Stimulated activated CD4-positive, alpha-beta T cell treated with anti-CD3 and anti-CD28 coated beads, Interleukin-12 subunit alpha, Interleukin-12 subunit beta, amount 100 ng/mL, for 48 hours (primary cell): ENCODE measurements at places on chromosomes 2 and 18.

DNA sequence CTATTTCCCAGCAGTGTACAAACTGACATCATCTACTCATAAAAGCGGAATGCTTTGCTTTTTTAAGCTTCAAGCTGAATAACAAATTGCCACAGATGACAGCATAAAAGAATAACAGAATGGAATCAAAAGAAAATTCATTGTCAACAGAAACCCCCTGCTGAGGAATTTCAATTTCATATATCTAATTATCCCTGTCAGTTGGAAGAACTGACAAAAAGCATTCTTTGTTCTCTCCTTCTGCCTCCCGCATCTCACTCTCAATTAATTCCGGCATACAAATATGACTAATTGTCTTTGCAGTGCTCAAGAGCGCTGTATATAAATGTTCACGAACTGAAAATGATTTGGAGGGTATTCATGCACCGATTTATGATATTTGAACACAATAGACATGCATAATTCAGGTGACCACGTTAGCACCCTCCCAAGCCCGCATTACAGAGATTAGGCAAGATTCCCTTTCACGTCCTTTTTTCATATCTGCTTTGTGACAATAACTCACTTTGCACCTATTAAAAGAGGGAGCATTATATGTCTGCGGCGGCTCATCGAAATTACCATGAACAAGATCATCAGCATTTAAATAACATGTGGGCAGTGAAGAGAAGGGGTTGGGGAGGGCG is 277.7 kb upstream of the SALL3 start:
- no peak for DNase-seq

GRCh38 chr18:14144628-14144895 is 12.3 kb upstream of the ZNF519 start:
- no peak for DNase-seq

DNA sequence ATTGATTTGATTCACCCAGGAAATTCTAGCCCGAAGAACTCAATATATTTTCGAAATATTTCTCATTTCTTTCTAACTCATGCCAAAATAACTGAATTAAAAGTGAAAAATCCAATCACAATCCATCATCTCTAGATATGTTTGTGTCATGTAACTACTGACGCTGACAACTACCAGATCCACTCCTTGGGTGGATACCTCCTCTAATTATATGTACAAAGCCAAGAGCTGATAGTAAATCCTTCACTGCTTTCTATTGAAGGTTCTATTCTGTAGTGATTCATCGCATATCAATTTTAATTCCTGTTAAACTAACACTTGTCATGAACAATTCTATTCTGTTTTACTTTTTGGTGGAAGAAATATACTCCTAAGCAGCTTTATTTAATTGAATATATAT is 1056.6 kb upstream of the NXPH2 start:
- DNase-seq: no peak

DNA sequence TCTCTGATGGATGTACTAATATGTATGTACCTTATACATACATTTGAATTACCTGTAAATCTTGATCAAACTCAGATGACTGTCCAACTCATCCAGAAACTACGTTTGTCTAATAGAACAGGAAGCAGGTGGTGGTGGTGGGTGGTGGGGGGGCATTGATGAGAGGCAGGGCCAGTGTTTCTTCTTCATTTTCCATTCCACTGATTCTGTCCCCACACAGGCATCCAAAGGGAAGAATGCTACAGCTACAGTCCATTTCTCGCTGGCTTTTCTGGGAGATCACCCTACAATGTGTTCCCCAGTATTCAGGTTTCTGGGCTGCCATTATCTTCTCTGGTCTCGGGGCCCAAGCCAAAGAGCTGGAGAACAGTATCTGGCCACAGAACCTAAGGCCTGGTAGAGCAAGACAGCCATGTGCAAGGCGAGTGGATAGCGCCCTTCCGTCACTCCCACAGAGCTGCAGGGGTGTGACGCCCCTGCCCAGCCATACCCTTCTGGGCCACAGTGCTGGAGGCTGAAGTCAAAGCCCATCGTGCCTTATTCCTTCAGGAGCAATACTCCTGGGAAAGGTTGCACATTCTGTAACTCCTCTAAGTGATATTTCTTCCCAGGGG is 54.5 kb downstream of the BCL11A start:
- no peak for DNase-seq

- no peak for DNase-seq
Observed at GRCh38 chr2:144323946-144324345, 196.0 kb downstream of the ZEB2 start.

- no peak for DNase-seq
Observed at GRCh38 chr2:190360965-190361364, 17.6 kb downstream of the INPP1 start.

DNA sequence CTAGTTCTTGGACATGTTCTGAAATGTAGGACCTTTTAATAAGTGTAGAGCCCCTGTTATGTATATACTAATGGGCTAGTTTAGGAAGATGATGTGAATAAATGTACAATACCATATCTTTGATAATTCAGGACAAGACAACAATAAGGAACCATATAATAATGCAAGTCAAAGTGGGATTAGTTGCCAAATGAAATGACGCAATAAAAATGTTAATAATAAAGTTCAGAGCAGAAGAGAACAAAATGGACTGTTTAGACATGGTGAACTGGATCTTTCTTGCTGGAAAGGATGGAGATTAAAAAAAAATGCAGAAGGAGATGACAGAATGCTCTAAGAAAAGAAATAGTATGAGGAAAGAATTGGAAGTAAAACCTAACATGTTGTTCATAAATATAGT is 43.7 kb downstream of the MMADHC start:
- DNase-seq: no peak

DNA sequence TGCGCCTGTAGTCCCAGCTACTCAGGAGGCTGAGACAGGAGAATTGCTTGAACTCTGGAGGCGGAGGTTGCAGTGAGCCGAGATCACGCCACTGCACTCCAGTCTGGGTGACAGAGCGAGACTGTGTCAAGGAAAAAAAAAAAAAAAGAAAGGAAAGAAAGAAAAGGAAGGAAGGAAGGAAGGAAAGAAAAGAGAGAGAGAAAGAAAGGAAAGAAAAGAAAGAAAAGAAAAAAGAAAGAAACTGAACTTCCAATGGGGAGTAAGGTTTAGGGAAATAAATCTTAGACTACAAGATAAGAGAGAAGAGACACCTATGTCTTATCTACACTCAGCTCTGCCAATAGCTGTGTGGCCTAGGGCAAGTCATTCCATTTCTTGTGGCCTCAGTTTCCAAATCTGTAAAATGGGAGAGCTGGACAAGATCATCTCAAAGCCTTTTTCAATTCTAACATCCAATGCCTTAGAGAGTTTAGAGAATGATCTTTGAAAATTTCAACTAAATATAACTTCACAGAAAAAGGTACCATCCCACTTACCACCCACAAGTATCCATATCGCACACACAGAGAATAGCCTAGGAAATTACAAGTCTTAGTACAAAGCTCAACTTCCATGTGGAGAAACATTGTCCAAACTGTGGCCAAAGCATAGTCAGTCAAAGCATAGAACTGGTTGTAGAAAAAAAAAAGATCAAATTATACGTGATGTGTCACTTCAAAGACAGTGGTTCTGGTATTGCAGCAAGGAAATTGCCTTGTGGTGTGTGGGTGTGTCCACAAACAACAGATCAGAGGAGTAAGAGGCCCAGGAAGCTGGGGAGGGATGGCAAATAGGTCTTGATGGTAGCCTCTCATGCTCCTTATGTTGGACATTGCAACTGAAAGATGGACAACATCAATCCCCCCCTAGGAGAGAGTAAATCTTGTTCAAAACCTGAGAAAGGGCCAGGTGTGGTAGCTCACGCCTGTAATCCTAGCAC is 42.4 kb downstream of the SLC14A2 start:
- no peak for DNase-seq

- no peak for DNase-seq
Observed at GRCh38 chr2:232512602-232513001, 7.6 kb upstream of the PRSS56 start.

GRCh38 chr2:39154944-39155343 is 34.1 kb upstream of the SOS1 start:
- no peak for DNase-seq
